ENCODE measurements at places on chromosomes 12 and 14.
A peak's percentile ranks its signal among the peaks of the same experiment; 100 is the strongest.

GRCh38 chr12:3727354-3727753, 25.6 kb downstream of the CRACR2A start:
- no peak for DNase-seq

GRCh38 chr12:127455347-127456265, 811.4 kb upstream of the TMEM132C start:
- DNase-seq: no peak

- peak; percentile 74 for DNase-seq
Observed at GRCh38 chr12:121145221-121145620, 12.5 kb downstream of the P2RX7 start.

DNA sequence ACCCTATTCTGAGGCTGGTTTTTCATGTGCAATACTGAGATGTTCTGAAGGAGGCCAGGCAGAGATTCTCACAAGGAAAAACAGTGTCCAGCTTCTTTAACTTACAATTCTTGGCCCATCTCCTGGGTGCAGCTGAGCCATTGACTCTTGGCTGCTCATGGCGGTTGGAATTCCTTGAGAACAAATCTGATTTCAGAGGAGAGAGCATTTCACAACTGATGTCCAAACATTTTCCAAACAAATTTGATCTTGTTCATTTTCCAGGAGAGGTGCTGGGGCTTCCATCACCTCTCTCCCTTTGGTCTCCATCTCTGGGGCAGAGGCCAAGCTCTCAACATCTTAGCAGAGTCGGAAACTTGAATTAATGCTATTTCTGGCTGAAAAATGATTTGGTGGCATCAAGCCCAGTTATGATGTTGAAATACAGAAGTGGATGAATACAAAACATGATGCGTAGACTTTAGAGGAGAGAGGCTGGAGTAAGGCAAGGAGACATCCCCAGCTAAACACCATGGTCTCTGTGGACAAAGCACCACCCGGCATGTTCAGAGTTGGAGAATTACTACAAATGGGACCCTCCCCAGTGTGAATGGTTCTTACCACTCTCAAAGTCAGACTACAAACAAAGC, 593.0 kb downstream of the VRK1 start:
- no peak for DNase-seq

DNA sequence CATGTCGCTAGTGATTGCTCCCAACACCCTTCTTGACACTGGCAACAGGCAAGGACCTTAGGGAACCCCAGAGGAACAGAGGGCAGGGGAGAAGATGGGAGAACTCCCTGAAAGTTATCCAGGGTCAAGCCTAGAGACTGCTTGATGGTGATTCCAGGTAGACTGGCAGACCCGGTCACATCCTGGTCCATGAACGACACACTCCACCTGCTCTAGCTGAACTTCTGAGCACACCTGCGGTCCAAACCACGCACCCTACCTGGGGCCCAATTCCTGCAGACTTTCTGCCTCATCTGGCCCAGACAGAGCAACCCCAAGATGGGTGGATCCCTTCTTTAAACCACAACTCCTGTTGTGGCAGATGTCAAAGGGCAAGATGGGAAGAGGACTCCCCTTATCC, 34.2 kb downstream of the NCKAP5L start:
- DNase-seq: no peak

GRCh38 chr12:93453633-93454032, 11.9 kb upstream of the UBE2N start:
- no peak for DNase-seq

GRCh38 chr14:22748631-22749068, 17.8 kb upstream of the OXA1L start:
- DNase-seq: peak; percentile 73

DNA sequence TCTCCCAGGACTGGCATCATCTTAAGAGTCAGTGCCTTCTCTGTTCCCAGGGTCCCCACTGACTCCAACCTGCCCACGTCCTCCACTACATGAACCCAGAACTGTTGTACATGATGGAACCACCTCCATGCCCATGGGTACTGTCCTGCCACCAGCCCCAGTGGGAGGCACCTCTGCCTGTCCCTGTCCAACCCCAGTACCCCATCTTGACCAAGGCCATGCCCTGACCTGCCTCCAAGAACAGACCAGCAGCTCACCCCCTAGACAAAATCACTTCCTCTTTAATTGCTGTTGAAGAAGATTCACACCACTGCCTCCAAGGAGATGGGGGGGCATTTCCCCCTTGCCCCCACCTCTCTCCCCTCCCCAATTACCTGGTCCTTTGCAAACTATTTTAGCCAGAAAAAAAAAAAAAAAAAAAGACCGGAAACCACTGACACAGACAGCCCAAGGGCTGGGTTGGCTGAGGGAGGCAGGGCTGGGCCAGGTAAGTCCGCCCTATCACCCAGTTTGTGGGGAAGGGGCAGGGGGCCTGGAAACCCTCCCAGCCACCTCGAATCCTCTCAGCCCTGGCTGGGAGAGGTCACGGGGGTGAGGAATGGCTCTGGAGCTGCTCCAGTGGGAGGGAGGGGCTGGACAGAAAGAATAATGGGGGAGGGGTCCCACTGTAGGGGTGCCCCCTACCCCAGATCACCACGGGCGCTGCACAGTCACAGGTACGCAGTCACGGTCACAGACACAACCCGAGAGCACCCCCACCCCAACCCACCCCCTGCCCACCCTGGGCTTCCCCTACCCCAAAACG, 13.4 kb downstream of the AGAP2 start:
- DNase-seq: no peak

- no peak for DNase-seq
Observed at GRCh38 chr12:62681306-62681705, 214.7 kb downstream of the MON2 start.

DNA sequence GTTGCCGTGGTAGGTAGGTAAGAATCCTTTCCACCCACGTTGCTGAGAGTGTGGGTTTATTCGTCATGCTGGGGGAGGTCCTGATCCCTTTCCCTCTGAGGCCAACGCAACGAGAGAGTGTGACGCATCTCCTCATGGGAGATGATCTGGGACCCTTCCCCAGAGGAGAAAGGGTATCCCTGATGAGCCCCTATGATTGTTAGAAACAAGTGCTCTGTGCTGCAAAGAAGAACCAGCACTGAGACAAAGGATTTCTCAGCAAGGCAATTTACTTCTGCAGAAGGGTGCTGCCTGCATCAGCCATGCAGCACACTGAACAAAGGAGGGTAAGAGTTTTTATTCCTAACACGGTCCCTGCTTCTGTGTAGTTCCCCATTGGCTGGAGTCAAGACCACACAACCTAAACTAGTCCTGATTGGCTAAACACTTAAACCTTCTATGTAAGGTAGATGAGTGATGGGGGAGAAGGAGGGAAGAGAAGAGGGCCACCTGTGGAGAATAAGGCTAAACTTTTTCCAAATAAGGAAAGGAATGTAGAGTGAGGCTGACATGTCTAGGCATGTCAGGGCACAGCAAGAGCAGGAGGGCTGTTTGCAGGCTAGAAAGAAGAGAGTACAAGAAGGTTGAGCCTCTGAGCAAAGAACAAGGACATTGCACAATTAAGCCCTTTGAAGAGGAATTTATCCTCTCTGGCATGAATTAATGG, 21.3 kb downstream of the CLEC2A start:
- DNase-seq: no peak

GRCh38 chr12:118373616-118374015, 909 bp upstream of the TAOK3 start:
- no peak for DNase-seq

DNA sequence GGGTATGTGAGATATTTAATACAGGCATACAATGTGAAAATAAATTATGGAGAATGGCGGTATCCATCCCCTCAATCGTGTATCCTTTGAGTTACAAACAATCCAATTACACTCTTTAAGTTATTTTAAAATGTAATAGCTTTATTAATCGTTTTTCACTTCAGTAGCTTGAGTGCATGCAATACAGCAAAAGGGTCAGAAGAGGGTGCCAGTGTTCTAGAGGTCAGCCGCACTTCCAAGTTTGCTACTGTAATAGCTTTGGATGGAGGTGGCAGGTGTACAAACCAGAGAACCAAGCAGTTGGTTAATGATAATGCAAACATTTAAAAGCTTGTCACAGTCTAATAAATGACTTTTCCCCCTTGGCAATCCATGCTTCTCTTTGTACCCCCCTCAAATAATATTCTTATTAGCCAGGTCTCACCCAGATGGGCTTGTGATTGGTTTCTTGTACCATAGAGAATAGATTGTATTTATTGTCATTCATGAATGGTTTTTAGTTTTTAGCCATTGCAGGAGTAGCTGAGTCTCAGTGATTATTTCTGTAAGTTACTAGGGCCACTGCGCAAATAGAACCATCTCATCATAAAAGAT, 127.0 kb downstream of the ERC1 start:
- DNase-seq: peak; percentile 2

DNA sequence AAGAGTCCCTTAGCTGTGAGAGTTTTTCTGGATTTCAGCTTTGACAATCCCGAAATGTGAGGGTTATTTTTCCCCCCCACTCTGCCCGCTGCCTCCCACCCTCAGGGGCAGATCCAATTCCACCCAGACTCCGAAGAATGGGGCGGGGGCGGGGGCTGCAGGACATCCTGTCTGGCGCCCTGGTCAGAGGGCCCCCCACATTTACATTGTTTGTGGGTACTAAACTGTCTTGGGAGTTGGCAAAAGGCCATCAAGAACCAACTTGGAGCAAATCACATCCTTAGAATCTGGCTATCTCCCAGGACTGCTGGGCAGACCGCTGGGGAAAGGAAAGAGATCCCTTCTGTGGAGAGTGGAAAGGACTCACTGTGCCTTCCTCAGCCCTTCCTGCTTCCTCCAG, 2.4 kb downstream of the EMP1 start:
- no peak for DNase-seq

GRCh38 chr12:25781232-25781631, 177.2 kb upstream of the RASSF8 start:
- DNase-seq: no peak

DNA sequence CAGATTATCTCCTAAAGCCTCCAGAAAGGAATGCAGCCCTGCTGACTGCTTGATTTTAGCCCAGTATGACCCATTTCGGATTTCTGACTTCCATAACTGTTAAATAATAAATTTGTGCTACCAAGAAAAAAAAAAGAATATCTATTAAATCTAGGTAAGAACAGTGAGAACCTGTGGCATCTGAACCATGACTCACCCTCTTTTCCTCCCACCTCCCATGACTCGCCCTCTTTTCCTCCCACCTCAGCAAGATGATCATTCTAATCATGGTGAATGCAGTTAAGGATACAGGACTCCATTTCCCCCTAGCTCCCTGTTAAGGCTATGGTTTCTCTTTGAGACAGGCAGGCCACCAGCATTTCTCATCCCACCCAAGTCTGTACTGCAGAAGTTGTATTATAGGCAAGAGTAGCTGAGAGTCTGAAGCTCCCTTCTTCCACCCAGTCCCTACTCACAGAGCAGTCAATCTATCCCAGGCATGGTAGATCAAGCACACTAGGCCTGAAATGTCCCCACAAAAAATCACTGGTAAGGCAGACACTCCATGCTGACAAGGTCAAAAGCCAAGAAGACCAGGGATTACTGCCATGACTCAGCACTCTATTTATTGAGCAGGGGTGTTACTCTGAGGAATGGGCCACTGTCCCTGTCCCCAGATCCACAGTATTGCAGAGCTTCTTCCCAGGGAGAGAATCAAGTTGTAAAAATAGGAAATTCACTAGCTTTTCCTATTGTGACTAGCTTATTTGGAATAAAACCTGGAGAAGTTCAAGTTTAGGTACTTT, 188.9 kb downstream of the ADAMTS20 start:
- no peak for DNase-seq

DNA sequence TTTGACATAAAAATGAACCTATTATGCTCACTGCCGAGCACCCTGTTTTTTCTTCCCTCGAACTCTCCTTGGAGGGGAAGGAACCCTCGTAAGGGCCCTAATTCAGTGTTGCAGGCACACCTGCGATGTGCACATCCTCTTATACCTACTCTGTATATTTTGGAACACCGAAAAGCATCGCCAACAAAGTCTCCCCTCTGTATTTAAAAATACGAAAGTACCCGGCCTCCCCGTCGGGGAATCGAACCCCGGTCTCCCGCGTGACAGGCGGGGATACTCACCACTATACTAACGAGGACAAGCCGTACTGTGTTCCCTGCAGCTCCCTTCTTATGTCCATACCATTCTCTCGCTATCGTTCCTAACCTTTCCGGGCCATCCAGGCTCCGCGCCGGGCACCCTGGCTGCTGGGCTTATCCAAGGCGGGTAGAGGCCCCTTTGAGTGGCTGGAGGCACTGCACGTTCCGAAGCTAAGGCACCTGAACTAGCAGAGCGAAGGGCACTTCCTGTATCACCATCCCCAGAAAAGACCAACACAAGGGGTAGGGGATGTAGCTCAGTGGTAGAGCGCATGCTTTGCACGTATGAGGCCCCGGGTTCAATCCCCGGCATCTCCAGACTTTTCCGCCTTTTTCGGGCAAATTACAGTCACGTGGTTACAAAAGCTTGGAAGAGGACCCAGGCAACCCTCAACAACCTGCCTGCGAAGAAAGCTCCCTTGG, 25.1 kb upstream of the UBC start:
- no peak for DNase-seq

DNA sequence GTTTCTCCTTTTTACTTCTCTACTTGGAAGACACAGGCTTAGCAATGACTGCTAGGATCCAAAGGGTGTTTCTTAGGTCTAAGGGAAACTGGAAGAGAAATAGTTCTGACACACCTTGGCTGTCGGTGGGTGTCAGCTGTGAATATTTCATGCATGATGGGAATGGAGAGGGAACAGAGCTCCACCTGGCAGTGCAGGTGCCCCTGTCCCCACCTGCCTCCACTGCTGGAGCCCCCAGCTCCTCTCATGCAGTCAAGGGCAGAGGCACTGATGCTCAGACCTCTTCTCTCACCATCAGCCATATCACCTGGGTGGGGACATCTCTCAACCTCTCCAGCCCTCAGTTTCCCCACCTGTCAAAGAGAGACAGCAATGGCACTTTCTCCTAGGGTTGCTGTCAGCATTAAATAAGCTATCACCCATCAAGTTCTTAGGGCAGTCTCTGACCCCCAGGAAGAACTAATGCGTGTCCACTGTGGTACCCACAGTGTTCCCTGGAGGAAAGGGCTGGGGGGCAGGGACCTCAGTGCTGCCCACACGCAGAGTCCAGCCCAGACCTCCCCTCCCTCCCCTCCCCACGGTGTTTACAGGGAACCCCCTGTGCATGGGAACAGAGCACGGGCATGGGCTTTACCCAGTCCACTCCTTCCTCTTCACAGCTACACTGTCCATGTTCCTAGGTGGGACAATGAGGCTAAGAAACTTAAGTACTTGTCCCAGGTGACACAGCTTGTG, 69.1 kb downstream of the C14orf132 start:
- no peak for DNase-seq

DNA sequence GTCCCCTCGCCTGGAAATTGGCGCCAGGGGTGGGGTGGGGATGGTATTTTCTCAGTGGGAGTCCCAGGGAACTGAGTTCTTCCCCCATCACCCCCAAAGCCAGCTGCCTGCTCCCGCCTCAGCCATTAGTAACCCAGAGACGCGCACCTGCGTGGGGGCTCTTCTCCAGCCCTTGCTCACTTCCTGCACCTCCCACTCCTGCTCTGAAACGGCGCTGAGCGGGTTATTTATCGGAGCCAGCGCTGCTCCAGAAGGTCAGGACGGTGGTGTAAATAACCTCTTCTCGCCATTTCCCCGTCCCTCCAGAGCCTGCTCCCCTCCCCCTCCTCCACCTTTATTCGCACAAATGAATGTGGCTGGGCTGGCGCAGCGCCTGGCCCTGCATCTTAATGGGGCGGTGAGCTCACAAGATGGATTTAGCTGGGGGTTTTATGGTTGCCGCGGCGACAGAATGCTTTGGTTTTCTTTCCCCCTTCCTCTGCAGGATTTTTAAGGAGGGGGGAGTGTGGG, 12.2 kb downstream of the GPR84 start:
- peak; percentile 24 for DNase-seq

GRCh38 chr12:47705566-47706425, at the start of gene RPAP3:
Gene RPAP3 (minus strand): TSS chr12:47706030. CDS start chr12:47702840, 3,190 bp downstream.
- DNase-seq: peak; percentile 85

All from bone marrow (tissue), 2 donors.